Mesothelial cell of epicardium (in vitro differentiated cells): ENCODE measurements at places on chromosomes 2 and 18.

DNA sequence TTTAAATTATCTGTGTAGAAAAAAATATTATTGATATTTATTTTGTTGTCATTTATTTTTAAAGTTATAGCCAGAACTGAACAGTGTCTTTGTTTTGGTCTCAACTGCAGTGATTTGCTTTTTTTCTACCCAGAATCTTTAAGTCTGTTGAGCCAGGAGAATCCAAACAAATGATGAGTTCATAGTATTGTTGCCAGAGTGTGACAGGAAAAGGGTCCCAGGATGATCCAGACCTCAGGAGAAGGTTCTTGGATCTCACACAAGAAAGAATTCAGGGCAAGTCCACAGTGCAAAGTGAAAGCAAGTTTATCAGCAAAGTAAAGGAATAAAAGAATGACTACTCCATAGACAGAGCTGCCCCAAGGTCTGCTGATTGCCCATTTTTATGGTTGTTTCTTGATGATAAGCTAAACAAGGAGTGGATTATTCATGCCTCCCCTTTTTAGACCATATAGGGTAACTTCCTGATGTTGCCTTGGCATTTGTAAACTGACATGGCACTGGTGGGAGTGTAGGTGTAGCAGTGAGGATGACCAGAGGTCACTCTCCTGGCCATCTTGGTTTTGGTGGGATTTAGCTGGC is 127.1 kb downstream of the AGPS start:
- no peak for DNase-seq

DNA sequence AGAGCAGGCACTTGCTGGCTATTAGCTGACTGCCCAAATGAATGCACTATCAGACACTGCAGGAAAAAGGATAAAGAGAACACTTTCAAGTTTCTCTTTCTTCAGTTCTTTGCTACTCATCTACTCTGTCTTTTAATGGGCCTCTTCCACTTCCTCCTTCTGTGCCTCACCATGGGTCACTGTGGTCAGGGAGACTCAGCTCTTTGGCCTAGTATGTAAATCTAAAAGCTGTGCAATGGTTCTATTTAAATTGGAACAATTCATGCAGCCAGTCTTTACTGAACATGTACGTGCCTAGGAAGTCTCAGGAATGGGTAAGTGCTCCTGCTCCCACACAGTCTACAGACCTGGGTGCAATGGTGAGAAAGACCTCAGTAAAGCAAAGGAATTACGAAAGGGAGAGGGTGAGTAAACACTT is 79.1 kb upstream of the DNMT3A start:
- no peak for DNase-seq

- no peak for DNase-seq
Measured at GRCh38 chr2:150404147-150404546, 83.3 kb downstream of the RND3 start.

DNA sequence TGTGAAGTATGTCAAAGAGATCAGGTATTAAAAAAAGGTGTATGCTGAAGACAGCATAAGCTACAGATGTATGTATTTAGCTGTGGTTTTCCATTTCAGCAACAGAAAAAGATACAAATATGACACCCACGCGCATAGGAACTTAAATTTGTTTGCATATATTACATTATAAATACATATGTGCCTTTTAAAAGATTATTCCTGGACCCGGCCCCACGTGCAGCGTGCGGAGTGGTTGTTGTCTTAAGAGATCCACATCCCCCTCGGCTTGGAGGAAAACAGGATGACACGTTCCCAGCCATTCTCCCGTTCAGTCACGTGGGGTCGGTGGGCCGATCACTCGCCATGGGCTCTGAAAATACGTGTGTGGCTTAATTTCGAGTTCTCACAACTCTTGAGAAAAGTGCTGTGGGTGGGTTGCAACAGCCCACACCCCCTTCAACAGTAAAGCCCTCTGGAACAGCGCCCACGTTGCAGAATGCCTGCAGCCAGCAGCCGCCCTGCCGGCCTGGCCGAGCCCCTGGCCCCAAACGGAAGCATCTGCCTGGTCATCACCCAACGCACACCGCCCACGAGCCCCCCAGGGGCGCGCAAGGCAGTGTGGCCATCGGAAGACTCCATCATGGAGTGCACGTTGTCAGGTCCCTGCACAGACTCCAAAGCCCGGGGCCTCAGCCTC is 18.6 kb upstream of the KCNG2 start:
- no peak for DNase-seq

DNA sequence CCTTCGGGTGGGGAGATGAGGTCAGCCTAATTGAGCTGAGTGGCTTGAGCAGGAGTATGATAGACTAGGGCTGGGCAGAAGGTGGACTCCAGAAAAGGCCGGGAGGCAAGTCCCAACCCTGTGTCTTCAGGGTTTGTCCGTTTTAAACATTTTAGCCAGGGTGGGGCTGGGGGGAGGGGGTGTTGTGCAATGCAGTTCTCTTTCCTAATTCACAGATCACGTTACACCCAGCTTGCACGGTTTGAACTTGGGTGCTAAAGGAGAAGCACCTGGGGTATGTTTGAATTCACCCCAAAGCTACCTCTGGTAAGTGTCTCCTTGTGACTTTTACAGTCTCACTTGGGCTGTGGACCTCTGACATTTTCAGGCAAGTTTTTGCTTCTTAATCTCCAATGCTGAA is 233.3 kb downstream of the AGAP1 start:
- DNase-seq = no peak

DNA sequence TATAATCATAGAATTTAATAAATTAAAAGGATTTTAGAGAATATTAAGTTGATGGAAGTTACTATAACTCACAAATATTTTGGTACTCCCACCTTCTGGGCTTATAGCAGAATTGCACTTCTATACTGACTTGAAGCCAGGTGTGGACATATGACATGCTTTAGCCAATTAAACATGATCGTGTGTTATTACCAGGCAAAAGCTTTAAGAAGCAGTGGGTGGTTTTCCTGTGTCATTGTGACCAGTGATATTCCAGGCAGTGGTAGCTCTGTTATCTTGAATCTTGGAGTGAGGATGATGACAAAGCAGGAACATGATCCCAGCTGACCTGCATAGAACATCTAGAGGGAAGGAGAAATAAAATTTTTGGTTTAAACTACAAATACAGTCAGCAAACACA is 370.9 kb upstream of the ZEB2 start:
- no peak for DNase-seq

DNA sequence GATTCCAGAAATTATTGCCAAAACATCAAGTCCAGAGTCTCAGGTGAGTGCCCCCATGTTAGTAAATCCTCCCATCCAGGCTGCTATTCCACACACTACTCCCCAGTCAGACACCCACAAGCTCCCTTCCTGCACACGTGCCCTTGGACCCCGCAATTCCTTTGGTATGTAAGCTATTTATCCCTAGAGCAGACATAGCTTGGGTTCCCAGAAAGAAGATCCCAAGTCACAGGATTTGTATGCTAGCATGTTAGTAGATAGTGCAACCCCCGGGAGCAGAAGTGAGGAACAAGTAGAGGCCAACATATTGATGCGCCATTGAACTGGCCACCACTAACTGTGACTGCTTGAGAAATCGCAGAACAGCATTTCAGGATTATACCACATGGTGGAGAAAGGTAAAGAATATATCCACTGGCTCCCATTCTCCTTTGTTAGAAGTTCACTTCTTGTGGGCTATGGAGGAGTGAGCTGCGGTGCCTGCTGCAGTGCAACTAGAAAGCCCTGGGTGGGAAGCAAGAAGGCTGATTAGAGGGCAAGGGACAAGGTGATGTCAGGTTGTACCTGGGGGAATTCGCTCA is 137.5 kb upstream of the CHAC2 start:
- DNase-seq = no peak

DNA sequence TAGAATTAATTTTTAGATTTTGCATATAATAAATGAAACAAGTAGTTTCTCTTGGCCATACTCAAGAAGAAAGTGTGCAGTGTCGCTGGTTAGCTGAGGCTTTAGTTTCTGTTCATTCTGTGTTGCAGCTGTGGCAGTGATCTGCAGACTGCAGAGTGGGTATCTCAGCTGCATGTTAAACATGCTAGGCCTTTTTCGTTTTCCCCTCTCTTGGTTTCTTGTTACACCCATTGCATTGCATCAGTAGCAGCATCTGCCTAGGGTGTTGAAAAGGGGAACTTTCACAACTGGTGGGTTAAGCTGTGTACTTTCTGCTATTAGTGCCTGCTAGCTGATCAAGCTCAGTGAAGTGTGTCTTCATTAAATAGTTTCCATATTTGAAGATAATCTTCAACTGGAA is 51.3 kb downstream of the ACSL3 start:
- DNase-seq = no peak

DNA sequence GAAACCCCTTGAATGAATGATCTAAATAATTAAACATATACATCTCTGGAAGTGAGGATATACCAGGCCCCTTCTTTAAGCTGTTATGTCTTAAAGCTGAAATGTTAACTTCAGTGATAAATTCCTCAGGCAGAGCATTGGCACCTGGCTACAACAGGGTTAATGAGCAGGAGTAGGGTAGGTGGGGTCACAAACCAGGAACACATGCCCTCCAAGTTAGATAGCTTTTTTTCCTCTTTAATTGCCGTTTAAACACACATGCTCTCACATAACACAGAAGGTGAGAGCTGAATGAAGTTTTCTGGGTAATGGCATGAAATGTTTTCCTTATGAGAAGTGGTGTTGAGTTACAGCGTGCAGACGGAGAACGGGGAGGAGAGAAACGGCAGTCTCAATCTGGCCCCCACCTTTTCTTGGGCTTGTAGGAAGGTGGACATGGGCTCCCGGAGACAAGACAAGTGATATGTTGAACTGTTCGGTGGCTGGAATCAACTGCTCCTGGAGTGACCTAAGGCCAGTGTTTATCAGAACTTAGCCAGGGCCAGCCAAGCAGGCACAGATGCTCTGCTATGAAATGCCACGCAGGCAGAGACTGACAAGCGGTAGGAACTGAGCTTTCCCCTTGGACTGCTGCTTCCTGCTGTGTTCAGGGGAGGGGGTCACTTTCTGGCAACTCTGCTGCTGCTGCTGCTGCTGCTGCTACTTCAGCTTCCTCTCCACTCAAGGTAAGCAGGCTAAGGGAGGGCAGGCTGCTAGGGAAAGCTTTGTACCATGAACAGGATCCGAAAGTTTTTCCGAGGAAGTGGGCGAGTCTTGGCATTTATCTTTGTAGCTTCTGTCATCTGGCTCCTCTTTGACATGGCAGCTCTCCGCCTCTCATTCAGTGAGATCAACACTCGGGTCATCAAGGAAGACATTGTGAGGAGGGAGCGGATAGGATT is at the start of gene GALNT5:
TSS of gene GALNT5 (plus strand) at position 394 of the 941 bp plus-strand sequence. CDS start at position 772, 378 bp downstream.
- DNase-seq = no peak

DNA sequence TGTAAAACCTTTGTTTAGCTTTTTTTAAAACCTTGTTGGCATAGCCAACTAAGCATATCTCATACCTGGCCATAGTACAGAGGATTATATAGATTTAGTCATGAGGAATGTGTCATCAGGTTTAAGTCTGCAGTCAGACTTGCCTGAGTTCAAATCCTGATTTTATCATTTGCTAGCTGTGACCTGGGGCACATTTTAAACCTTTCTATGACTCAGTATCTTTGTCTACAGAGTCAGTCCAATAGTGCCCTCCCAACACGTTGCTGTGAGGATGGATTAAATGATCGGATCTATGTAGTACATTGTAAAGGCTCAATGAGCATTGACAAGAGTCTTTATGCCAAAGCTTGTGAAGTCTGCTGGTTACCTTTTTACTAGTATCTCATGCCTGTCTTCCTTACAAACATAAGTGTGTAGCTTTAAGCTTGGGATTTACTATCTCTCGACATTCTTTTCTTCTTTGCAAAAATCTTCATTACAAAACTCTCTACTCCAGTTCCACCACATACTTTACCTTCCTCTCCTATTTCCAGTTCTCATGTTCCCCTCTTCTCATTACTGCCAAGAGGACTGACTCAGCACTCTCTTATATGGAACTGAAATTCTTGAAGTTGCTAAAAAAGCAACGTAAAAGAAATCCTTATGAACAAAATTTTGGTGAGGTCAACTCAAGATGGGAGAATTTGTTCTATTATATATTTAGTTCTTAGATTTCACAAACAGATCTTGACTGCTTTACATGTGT is 68.1 kb upstream of the RBMS1 start:
- no peak for DNase-seq

- no peak for DNase-seq
Measured at GRCh38 chr2:31386648-31387047, 27.9 kb downstream of the XDH start.

DNA sequence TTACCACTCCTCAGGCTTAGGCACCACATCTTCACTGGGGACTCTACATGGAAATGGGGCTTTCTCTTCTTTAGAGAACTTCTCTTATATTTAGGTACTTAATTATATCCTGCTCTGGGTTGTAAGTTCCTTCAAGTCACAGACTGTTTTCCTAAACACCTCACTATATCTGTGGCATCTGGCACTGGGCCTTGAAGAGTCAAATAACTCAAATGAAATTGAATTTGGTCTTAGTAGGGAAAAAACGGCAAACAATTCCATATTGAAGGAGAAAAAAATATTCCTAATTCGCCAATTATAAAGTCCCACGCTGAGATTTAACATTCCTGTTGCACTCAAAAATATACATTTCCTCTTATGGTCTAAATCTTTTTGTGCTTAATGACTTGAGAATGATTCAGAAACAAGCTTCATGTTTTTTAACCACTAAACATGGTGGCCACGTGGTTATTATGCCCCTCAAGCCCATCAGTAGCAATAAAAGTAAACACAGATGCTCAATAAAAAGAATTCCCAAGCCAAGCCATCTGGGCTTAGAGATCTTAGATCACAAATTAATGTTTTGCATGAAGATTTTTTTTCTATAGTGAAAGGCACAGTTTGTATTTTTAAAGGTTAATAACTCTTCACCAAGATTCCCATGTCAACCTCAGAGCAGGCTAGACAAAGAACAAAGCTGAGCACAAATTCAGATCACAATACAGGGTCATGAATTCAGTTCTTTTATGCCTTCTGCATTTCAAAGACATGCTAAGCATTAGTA is 105.5 kb upstream of the SYT4 start:
- no peak for DNase-seq

- DNase-seq = no peak
Measured at GRCh38 chr2:50765146-50765545, 266.8 kb downstream of the NRXN1 start.

GRCh38 chr2:230674966-230675672 is 37.5 kb upstream of the CAB39 start:
- no peak for DNase-seq

GRCh38 chr2:133674433-133675331 is 106.4 kb upstream of the NCKAP5 start:
- DNase-seq = peak; percentile 56

GRCh38 chr2:50391556-50391955 is 640.4 kb downstream of the NRXN1 start:
- no peak for DNase-seq

DNA sequence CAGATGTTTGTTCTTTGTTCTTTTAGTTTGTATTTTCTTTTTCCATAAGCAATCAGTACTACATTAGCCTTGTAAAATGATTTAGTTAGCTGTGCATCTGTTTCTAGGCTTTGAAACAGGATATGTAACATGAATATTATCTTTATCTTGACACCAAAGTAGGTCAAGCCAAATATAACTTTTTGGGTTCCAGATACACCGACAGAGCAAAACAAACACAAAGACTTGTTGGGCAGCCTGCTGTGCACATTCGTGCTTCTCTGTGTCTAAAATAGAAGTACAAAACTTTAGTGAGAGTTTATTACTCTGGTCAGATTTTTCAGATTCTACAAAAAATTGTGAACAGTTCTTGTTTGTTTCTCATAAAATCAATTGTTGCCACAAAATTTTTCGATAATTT is 1059.3 kb upstream of the GYPC start:
- no peak for DNase-seq

GRCh38 chr2:174970092-174970491 is 35.1 kb downstream of the CHN1 start:
- DNase-seq = no peak
